ENCODE measurements at places on chromosomes 6 and 20. TPM values are rescaled to one million over a fixed set of nuclear protein-coding genes. Genes with fewer than 3 reads are reported as not detected.
A peak's percentile ranks its signal among the peaks of the same experiment; 100 is the strongest.

SLC24A3 gene
- not detected for total RNA-seq

PTCHD4 gene
- total RNA-seq = not detected

SMLR1 gene
- total RNA-seq = not detected

THBD gene
- total RNA-seq = not detected

SLC32A1 gene
- total RNA-seq = not detected

EYA4 gene
- total RNA-seq = not detected

SPDEF gene
- total RNA-seq = 0.52 TPM

SYCP2L gene
- total RNA-seq = 1.3 TPM

DNA sequence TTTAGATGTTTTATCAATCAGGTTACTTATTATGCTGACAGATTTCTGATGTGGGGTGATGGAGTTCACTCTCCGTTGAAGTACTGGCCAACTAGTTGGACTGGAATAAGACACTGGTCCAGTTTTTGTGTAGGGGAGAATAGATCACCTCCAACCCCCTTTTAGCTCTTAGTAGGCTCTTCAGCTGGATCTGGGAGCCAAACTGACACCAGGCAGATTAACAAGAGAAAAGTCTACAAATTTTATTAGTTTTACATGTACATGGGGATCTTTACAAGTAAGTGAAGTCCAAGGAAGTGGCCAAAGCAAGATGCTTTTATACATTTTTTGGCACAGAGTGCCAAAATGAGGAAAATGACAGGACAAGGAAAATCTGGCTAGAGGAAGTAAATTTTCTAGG lies 107.1 kb downstream of the UBE3D start:
- DNase-seq = no peak

DNA sequence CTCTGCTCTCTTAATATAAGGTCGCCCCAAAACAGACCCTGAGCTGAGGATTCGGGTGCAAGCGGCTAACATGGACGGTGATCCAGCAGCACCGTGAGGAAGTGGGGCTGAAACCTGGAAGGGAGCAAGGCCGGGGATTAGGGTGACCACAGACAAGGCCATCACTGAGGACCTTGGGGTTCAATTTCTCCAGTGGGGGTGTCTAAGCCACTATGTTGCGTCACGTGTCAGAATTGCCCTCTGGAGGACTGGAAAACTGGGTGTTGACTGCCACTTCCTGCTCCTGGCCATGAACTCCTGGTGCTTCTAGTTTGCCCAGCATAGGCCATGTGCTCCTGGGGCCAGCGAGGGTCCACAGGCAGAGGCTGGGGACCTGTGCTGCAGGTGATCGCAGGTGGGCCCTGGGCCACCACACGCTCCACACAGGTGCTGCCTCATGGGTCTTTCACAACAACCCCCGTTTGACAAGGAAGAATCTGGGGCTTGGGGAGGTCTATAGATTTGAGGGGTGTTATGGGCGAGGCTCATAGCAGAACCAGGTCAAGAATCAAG lies 101.9 kb downstream of the CDH26 start:
- no peak for DNase-seq

GRCh38 chr6:24009319-24009718 lies 116.7 kb upstream of the NRSN1 start:
- no peak for DNase-seq

DNA sequence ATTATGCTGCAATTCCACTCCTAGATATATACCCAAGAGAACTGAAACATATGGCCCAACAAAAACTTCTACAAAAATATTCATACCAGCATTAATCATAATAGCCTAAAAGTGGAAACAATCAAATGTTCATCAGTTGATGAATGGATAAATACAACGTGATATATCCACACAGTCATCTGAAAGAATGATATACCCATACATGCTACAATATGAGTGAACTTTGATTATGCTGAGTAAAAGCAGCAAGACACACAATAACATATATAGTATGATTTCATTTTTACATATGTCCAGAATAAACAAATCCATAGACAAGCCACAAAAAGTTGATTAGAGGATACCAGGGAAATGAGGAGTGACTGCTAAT lies 30.7 kb downstream of the CDK19 start:
- no peak for DNase-seq

GRCh38 chr6:52019092-52019491 lies 68.3 kb downstream of the PKHD1 start:
- DNase-seq = no peak

- peak; percentile 14 for DNase-seq
Measured at GRCh38 chr20:59455402-59456341, 148.7 kb upstream of the PHACTR3 start.

DNA sequence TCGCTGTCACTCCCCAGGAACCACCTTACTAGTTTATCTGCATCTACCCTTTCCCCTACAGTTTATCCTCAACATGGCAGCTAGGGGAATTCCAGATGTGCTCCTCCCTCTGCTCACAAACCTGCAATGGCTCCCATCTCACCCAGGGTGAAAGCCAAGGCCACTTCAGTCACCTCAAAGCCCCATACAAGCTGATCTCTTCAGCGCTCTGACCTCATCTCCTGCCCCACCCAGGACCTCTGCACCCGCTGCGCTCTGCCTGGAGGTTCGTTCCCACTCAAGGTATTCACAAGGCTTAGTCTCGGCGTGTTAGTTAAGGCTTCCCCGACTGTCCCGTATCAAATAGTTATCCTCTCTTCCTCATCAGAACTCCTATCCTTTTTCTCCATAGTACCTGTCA lies 28.6 kb upstream of the SPDEF start:
- DNase-seq = no peak

- no peak for DNase-seq
Measured at GRCh38 chr6:31763619-31763940, 1.1 kb downstream of the SAPCD1 start.

- no peak for DNase-seq
Measured at GRCh38 chr6:143953922-143954321, 54.1 kb downstream of the PLAGL1 start.

DNA sequence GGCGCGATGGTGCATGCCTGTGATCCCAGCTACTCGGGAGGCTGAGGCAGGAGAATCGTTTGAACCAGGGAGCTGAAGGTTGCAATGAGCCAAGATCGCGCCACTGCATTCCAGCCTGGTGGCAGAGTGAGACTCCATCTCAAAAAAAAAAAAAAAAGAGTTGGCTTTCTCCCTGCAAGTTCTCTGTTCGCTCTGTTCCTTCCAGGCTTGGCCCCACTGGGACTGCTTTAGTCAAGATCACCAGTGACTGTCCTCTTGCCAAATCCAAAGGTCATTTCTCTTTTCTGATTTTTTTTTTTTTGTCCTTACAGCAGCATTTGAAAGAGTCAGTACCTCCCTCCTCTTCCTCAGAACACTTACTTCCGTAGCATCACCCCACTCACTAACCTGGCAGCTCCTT lies 10.8 kb upstream of the GNRH2 start:
- no peak for DNase-seq

DNA sequence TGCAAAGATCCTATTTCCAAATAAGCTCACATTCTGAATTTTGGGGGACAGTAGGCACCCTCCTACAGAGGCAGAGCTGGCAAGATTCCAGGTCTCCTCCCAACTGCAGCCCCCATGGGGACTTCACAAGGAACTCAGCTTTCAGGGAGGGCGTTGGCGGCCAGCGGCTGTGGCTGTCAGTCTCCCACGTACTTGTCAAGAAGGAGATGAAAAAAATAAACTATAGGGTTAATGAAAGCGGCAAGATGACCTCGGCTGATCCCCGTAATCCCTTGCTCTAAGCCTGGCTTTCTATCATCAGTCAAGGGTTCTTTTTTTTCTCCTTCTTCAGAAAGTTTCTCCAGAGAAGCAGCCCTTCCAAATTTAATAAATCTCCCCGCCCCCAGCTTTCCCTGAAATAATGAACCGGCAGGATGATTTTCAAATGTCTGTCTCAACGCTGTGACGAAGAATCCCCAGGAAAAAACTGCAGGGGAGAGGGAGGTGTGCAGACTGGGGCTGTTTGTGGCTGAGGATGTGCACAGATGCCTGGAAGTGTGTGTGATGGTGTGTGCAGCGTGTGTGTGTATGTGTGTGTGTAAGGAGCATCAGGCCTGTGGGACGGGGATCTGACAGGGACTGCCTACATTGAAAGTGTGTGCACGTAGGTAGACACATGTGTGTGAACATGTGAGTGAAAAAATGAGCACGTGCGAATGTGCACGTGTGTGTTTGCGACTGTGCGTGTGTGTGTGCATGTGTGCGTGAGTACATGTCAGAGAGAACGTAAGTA lies 78.7 kb downstream of the SLC2A10 start:
- no peak for DNase-seq

- no peak for DNase-seq
Measured at GRCh38 chr20:61288331-61288784, 36.3 kb downstream of the CDH4 start.

- no peak for DNase-seq
Measured at GRCh38 chr20:20317195-20317594, 50.7 kb upstream of the INSM1 start.

GRCh38 chr6:125888989-125889656 lies 67.4 kb upstream of the HINT3 start:
- DNase-seq = peak; percentile 8

GRCh38 chr6:86686496-86686895 lies 250.8 kb upstream of the HTR1E start:
- DNase-seq = no peak

DNA sequence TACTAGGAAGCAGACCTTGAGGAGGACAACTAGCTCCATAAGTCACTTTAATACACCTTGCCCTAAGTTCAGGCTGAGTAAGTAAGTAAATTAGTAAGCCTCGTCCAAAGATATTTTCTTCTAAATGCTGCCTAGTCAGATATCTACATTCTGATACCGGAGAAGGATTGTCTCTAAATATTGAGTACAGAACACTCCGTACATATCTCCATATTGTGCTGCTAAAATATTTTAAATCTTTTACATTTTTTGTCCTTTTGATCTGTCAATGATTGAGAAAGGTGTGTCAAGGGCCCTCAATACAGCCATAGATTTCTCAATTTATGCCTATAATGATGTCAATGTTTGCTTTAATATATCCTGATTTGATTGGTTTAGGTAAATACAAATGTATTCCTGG lies 3.2 kb downstream of the WFDC8 start:
- no peak for DNase-seq

DNA sequence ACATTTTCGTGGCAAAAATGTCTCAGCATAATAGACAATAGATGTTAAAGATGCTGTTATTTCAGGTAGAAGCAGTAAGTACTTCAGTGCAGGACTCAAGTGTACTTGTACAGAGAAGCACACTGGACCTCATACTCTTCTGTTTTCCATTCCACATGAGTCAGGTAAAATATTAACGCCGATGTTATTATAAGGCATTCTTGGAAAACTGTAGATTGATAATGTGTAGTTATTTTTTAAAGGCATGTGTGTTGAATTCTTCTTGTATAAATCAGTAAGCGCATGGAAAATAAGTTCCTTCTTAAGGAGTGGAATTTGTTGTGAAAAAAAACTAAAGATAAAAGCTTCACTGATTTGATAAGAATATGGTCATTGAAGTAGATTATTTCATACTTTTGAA lies 45.8 kb downstream of the DOP1A start:
- no peak for DNase-seq

DNA sequence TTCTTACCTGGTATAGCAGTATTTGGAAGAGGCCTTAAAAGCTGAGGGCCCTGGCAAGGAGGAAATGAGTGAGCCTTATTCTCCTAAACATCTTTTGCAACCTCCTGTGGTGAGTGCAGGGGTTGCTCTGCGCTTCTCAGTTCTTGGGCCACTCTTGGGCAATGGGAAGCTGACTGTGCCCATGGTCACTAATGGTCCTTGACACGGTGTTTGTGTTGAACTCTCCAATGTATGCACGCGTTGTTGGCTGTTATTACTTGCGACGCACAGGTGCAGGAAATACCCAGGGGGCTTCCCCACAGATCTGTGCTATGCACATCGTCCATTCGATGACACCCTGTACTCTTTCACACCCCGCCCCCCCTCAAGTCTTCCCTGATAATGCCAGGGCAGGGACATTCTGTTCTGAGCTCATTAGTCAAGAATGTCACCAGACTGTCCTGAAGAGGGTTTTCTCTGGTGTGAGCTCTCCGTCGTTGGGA lies 79.7 kb downstream of the EDN1 start:
- DNase-seq = peak; percentile 12

DNA sequence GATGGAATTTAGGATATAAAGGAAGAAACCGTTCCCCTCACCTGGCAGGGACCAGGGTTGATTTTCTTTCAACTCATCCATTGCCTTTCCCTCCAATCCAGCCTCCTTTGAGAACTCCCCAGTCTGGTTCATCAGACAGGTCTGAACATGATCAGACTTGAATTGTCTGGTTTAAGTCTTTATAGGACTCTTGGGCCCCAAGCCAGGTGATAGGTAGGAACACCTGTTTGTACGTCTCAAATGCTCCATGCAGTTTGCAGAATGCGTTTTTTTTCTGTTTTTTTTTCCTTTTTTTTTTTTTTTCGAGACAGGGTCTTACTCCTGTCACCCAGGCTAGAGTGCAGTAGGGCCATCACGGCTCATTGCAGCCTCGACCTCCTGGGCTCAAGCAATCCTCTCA lies 4.1 kb upstream of the CEP250 start:
- no peak for DNase-seq

DNA sequence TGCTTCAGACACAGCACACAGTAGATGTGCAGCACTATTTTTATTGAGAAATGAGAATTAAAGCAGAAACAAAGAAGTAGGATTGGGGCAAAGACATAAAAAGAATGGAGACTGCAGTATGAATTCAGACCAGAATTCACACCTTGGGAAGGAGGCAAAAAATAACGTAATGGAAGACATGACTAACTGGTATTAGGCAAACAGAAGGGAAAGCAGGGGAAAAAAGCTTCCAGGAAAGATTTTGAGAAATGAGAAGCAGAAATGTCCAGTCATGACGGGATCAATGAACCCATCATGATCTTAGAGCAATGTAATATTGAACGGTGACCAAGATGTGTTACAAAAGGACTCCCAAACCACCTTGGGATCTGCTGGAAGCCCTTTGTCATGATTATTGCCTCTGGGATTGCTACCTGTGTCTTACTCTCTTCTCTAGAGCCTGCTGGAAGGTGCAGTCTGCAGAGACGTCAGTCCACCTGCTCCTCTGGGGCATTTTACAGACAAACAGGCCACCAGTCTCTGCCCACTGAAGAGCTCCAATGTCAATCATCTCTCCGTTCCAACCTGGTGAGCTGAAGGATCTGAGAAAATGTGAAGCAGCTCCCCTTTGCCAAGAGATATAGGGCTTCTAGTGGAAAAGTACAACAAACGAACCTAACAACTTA lies 8.7 kb downstream of the NUDT3 start:
- DNase-seq = no peak

DNA sequence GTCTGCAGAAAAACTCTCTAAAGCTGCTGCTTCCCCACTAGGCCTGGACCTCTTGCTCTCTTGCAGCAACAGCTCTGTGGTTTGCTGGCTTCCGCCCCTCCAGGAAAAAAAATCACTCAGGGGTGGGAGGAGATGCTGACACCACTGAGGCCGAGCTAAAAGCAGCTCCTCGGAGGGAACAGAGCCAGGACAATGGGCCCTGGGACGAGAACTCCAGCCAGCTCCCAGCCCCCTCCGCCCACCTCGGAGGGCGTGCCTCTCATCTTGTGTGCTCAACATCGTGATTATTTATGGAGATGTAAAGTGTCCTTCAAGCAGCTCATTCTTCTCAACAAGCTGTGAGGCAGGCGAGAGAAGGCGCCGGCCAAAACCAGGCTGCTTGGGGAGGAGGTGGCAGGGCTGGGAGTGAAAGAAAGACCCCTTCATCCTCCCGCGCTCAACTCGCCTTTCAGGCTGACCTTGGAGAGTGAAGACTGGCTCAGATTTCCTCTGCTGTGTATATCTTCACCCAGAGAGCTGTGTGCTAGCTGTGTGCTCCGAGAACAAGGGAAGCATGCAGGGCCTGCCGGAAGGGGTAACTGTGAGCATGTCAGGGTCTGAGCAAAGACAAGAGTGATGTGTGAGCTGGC lies 53.5 kb upstream of the LRFN2 start:
- no peak for DNase-seq
